Ureter (tissue), 1 donor: ENCODE measurements at places on chromosomes 7 and 10. TPM values are rescaled to one million over a fixed set of nuclear protein-coding genes. Genes with fewer than 3 reads are reported as not detected.

CC2D2B gene
- total RNA-seq = 7.0 TPM

CREB3L2 gene
- total RNA-seq = 126 TPM

FGFR2 gene
- 36.2 TPM for total RNA-seq

LMOD2 gene
- total RNA-seq = 0.47 TPM

HMX2 gene
- not detected for total RNA-seq

- DNase-seq = no peak
Observed at GRCh38 chr10:106519376-106520030, 645.0 kb downstream of the SORCS1 start.

- peak; percentile 76 for DNase-seq
Observed at GRCh38 chr10:22086730-22087401, 83.3 kb upstream of the DNAJC1 start.

DNA sequence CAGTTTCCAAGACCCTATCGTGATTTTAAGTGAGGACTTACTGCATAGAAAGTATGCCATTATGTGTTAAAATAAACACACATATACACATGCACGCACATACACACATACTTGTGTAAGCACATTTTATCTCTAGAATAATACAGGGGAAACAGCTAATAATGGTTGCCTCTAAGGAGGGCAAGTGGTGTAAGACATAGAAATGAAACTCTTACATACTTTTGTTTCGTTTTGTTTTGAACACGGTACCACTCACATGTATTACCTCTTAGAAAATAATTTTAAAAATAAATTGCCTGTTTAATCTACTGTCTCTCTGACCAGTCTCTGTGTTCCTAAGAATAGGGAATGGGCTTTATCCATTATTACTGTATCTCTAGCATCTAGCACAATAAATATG, 49.2 kb downstream of the HERPUD2 start:
- DNase-seq = no peak

DNA sequence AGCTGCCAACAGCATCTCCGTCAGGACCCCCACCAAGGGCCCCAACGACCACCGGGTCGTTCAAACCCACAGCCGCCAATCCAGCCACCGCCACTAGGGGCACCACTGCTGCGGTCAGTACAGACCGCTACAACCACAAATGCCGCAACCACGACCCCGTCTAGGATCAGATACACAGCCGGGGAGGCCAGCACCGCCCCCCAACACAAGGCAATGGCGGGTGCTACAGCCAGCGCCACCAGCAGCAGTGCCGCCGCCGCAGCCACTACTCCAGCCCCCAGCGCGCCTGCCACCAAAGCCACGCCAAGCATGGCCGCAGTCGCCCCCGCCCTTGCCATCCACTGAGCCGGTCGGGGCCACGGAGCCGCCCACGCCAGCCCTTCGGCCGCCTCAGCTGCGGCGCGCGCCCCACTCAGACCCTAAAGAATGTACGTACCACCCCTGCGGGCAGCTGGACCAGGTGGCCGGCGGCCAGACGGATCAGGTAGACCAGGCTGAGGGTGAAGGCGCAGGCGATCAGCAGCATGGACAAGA, 473 bp downstream of the CYP51A1 start:
- peak; percentile 74 for DNase-seq

DNA sequence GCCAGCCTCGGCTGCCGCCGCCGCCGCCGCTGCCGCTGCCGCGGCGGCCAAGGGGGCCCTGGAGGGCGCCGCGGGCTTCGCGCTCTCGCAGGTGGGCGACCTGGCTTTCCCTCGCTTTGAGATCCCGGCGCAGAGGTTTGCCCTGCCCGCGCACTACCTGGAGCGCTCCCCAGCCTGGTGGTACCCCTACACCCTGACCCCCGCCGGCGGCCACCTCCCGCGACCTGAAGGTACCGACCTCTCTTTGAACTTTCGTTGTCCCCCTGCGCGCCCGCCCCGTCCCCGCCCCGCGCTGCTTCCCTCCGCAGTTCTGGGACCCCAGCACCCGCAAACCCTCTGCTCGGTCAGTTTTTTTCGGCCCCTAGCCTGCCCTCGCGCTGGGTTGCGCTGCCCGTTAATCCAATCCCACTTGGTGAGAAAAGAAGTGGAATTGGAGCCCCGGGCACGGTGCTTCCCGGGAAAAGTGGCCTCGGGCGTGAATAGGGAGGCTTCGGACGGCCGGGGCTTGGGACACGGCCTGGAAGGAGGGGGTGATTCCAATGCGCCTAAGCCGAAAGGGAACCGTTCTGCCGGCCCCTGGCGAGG, 543 bp downstream of the HMX3 start:
- DNase-seq = no peak

- no peak for DNase-seq
Observed at GRCh38 chr10:32988604-32989003, 30.6 kb upstream of the ITGB1 start.

DNA sequence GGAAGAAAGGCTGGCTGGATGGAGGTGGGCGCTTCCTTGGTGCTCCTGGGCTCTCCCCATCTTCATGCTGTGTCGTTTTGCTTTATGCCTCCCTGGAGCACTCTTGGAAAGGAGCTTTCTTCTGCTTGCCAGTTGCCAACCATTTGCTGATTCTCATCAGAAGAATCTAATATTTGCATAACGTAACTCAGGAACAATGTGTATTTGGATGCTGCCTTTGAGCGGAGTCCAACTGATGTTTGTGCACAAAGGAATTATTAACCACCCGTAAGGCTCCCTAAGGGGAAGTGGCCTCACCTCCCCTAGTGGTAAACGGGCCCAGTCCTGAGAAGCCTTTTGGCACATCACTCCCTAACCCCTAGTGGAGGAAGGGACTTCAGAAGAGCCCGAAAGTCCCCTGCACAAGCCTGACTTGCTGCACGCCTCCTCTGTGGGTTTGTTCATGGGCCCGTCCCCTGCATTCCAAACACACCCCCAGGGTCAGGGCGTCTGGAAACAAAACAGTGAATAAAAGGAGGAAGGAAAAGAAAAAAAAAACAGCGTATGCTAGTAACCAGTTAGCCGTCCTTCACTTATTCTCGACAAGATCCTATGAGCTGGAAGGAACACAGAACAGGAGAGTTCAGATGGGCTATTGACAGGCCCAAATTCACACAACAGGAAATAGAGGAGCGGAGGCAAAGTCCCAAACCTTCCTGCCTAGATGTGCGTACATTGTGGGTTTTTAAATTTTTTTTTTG, 602.2 kb downstream of the LRMDA start:
- DNase-seq = no peak

DNA sequence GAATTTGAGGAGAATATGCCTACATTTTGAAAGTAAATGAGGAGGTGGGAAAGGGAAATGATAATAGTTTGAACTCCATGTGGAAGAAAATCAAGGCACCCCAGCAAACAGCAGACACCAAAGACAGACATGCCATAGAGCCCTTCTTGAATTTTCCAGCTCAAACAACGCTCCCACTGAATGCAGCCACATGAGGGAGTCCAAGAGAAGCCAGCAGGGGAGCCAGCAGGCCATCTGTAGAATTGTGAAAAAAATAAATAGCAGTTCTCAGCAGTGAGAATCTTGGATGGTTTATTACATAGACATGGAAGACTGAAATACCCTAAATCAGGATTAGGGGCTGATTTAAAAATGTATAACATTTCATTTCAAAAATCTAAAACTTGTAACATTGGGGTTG, 1567.3 kb upstream of the LRRTM3 start:
- no peak for DNase-seq

DNA sequence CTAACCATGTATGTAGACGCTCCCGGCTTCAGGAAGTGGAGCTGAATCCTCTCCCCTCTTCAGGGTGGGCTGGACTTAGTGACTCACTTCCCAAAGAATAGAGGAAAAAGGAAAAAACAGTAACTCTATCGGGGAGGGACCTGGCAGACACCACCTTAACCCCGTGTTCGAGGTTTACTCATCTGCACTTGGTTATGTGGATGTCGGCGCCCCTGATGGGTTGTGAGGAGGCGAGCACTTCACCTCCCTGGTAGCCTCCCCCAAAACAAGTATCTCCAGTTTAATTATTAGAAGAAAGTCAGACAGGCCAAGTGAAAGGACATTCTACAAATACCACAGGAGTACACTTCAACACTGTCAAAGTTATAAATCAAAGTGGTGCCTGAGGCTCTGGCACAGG, 559.7 kb downstream of the TCERG1L start:
- no peak for DNase-seq

DNA sequence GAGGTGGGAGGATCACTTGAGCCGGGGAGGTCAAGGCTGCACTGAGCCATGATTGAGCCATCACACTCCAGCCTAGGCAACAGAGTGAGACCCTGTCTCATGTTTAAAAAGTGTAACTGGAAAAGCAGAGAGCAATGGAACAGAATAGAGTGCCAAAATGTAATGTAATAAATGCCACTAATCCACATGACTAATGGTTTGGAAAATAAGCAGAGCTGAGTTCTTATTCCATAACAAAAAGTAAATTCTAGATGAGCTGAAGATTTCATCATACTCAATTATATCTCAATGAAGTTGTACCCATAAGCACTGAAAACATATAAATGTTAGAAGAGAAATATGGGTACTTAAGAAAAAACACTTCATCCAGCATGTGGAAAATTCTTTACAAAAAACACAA, 132.6 kb downstream of the USP6NL start:
- DNase-seq = no peak

GRCh38 chr7:31236868-31237267, 103.7 kb downstream of the NEUROD6 start:
- DNase-seq = no peak
